ENCODE measurements at places on chromosomes 7 and 10.

GRCh38 chr10:110431659-110432058 is 66.0 kb upstream of the DUSP5 start:
- no peak for DNase-seq

- DNase-seq, result no peak
These were observed 98.8 kb downstream of the SDK1 start for GRCh38 chr7:3399858-3400257.

DNA sequence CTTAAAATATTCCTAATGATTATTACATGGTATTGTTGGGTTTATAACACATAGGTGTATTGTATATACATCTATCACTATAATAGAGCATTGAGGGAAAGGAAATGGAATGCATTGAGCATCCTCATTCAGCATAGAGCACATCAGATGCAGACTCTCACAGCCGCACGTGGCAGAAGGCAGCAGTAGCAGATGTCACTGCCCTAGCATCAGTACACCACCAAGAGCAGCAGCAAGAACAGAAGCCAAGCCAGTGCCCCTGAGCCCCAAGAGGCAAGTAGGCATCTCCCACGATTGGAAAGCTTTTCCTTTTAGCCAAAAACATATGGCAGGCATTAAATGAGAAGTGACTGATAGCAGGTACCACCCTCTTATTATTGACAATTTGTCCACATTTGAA is 510.0 kb downstream of the TNS3 start:
- no peak for DNase-seq

- DNase-seq, result no peak
These were observed 222.5 kb downstream of the PHF14 start for GRCh38 chr7:11196143-11196542.

- no peak for DNase-seq
These were observed 43.5 kb downstream of the VTI1A start for GRCh38 chr10:112490545-112490944.
